ENCODE measurements at places on chromosomes 3 and 15.

DNA sequence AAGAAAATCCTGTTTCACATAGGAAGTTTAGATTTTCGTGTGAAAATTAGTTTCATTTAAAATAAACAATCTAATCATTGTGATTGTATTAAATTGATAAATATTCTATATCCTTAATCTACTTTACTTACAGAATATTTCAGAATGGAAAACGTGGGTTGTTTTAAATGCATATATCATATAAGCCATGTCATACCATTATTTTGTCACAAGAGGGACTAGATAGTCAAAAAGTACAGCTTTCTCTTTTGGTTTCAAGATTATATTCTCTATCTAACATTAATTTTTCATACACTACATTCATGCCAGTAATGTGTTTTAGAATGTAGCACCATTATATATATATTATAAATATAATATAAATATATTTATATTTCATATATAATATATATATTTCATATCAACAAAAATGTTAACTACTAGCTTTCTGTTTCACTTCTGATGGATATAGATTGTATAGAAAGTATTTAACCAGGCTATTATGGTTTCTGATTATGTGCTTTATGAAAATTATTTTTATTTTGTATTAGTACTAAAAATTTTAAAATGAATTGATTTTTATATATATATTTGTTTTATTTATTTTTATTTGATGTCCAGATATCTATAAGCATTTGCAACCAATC lies 45.3 kb downstream of the OSTN start:
- DNase-seq: no peak

GRCh38 chr3:23465569-23465968 lies 262.4 kb downstream of the UBE2E2 start:
- no peak for DNase-seq

- DNase-seq: no peak
These were observed 49.4 kb upstream of the ADAMTSL3 start for GRCh38 chr15:83604549-83604948.

DNA sequence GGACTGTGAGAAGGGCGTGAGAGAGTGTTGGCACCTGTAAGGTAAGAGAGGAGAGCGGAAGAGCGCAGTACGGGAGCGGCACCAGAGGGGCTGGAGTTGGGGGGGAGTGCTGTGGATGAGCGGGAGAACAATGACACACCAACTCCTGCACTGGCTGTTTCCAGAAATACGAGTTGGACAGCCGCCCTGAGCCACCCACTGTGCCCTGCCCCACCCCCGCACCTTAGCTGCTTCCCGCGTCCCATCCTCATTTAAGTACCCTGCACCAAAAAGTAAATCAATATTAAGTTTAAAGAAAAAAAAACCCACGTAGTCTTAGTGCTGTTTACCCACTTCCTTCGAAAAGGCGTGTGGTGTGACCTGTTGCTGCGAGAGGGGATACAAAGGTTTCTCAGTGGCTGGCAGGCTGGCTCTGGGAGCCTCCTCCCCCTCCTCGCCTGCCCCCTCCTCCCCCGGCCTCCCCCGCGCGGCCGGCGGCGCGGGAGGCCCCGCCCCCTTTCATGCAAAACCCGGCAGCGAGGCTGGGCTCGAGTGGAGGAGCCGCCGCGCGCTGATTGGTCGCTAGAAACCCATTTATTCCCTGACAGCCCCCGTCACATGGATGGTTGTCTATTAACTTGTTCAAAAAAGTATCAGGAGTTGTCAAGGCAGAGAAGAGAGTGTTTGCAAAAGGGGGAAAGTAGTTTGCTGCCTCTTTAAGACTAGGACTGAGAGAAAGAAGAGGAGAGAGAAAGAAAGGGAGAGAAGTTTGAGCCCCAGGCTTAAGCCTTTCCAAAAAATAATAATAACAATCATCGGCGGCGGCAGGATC lies at the start of gene SOX2:
SOX2 (plus strand) TSS at position 601 of the 811 bp plus-strand sequence. CDS start 436 bp downstream, outside the sequence.
- DNase-seq: peak; percentile 89

DNA sequence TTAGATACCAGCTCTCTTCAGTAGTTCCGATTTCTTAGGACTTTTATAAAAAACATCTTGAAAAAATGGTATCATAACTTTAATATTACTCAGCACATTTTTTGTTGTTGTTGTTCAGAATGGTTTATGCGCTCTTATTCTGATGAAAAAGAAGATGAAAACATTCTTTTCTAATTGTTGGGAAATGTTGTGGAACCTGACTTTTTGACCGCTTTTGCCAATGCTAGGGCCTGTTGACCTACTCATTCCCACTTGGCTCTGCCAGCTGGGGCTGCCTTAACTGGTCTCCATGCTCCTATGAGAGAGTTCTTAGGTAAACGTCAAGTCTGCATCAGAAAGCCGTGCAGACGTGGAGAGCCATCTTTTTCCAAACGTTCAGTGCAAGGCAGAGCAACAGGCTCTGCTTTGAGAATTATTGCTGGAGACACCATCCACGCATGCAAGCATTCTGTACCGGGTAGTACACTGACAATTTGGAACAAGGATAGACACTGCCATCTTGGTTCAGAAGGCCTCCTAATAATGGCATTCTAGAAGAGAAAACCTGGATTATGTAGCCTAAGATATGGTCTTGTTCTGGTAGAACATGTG lies 176.8 kb downstream of the GHSR start:
- DNase-seq: no peak

All from A549 (cell line).